ENCODE measurements at places on chromosomes 12 and 14. TPM values are rescaled to one million over a fixed set of nuclear protein-coding genes. Genes with fewer than 3 reads are reported as not detected.

INSM2 gene
- 0.04 TPM for total RNA-seq

ATXN7L3B gene
- total RNA-seq = 12.9 TPM

ACOT6 gene
- total RNA-seq = not detected

DTX1 gene
- total RNA-seq = 0.26 TPM

ETFBKMT gene
- 0.82 TPM for total RNA-seq

GDF3 gene
- total RNA-seq = not detected

CLEC6A gene
- not detected for total RNA-seq

NDUFA9 gene
- total RNA-seq = 117 TPM

RNU6-7 gene
- total RNA-seq = not detected

AMN gene
- 0.32 TPM for total RNA-seq

PRKD1 gene
- total RNA-seq = 2.2 TPM

TRMT5 gene
- total RNA-seq = 12.5 TPM
